Stimulated activated CD4-positive, alpha-beta T cell treated with anti-CD3 and anti-CD28 coated beads, Interleukin-1b, Interleukin-23, amount 100 ng/mL, for 48 hours (primary cell): ENCODE measurements at places on chromosomes 12 and 14.

GRCh38 chr14:67623114-67623513, 3.4 kb downstream of the ARG2 start:
- no peak for DNase-seq

DNA sequence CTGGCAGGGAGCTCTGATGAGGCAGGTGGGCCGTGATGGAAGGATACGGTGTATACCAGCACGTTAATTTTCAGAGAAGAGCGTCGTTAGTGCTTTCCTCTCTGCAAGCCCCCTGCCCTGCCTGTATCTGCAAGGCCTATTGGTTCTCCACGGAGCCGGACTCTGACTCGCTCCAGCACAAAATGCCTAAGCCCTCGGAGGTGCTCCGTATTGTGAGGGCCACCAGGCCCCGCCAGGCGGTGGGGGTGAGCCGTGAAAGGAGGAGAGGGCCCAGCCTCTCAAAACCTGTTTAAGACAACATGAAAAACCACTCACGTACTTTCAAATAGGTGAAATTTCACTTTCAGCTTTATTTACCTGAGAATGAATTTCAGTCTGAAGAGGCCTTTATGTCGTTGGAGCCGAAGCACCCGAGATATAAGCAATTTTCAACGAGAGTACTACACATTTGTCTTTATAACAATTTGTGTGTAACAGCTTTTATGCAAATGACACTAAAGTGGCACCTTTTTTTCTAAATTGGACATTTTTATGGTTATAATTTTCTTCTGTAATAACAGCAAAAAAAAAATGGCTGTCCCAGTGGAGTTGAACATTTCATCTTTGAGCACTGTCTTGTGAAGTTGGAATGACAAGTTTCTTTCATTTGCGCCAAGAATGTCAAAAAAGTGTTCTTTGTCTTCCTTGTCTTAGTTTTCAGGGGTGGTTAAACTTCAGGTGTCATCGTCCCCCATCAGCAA, 749.5 kb downstream of the VRK1 start:
- DNase-seq: no peak

- DNase-seq: no peak
These were observed 166.8 kb upstream of the TBX3 start for GRCh38 chr12:114850661-114851275.

GRCh38 chr12:76696186-76696585, 67.7 kb upstream of the ZDHHC17 start:
- DNase-seq: no peak

- DNase-seq: no peak
These were observed 203.5 kb upstream of the PLXNC1 start for GRCh38 chr12:93944911-93945310.
